ENCODE measurements at places on chromosomes 4 and X. TPM values are rescaled to one million over a fixed set of nuclear protein-coding genes. Genes with fewer than 3 reads are reported as not detected.

Gene SLC25A53
- 9.3 TPM for total RNA-seq

GRCh38 chrX:86133761-86134160, 14.5 kb upstream of the DACH2 start:
- no peak overlapping the region for H3K27ac ChIP-seq
- DNase-seq = no peak
- H3K4me3 ChIP-seq = no peak overlapping the region
- no peaks in the 10 kb centered on the region for H3K27me3 ChIP-seq
- H3K36me3 ChIP-seq = no peaks in the 10 kb centered on the region

DNA sequence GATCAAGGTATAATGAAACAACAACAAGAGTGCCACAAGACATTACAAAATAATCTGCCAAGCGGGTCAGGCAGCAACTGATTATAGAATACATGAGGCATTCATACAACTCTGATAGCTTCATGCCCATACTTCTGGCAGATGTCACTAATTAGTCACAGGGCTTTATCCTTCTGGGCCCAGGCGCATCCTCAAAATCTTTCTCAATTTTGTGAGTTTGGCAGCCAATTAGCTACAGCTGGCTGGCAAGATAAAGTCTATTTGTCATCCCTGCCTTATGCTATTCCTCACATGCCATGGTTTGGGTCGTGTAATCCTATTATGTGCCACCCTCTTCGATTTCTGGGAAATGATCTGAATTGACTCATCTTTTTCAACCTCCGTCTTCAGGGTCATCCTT, 254.3 kb downstream of the PACRGL start:
- no peak overlapping the region for H3K27ac ChIP-seq
- H3K27me3 ChIP-seq = peaks cover 3% of the 10 kb centered on the region
- no peak overlapping the region for H3K4me3 ChIP-seq
- H3K4me1 ChIP-seq = peaks cover 4% of the 10 kb centered on the region
- no peak for DNase-seq
- no peaks in the 10 kb centered on the region for H3K36me3 ChIP-seq

DNA sequence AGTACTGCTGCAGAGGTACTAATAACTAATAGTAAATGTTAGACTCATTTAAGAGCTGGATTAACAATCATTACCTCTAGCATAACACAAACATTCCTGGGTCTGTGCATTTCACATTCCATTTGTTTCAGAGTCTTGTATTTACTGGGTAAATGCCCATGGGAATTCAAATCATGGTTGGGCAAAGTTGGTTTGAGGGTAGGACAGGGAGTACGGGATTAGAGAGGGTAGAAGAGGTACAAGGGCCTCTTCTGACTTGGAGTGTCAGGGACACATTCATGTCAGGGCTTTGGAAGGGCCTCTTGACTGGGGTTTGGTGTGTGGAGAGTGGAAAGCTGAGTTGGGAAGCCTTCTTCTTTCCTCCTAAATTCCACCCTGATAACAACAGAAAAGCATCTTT, 65.9 kb downstream of the WWC2 start:
- H3K27ac ChIP-seq = peak overlapping the region; percentile 76
- peak overlapping the region; percentile 23 for H3K4me3 ChIP-seq
- no peaks in the 10 kb centered on the region for H3K27me3 ChIP-seq
- H3K36me3 ChIP-seq = peaks cover 8% of the 10 kb centered on the region
- H3K4me1 ChIP-seq = peaks cover 30% of the 10 kb centered on the region

DNA sequence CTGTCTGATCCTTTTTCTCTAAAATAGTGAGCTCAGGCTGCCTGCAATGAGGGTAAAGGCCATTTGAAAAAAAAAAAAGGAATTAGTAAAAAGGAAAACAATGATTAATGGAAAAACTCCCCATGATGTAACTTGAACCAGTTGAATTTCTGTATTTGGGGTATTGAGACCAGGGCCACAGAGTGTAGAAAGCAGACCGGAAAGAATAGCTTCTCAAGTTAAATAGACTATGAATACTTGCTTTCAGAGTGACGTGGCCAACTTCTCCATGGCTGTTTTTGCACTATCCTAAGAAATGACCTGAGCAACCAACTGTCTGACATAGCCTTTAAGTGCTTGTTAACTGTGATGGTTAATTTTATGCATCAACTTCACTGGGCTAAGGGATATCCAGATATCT, 222.1 kb upstream of the INTU start:
- H3K4me1 ChIP-seq = peaks cover 13% of the 10 kb centered on the region
- no peak overlapping the region for H3K27ac ChIP-seq
- H3K36me3 ChIP-seq = peaks cover 3% of the 10 kb centered on the region

DNA sequence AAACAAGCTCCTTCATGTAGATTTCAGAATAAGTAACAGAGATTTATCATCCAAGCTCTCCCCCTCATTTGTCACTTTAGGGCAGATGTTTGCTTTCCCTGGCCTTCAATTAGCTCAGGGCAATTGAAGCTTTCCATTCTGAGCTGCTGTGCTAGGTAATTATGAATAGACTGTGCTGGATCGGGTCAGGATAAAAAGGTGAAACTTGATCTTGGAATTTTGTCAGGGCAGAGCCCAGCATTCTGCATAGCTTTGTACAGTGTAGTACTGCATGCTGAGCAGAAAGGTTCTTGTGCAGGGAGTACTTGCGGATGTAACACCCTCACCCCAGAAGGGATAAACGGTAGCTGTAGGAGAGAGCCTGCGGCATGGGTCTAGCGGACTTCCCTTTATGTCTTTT, 64.0 kb upstream of the CLDN34 start:
- H3K4me3 ChIP-seq = no peak overlapping the region
- H3K4me1 ChIP-seq = peaks cover 11% of the 10 kb centered on the region
- H3K27me3 ChIP-seq = no peaks in the 10 kb centered on the region

Gene C1QTNF7
- total RNA-seq = 1.8 TPM

Gene PLP1
- total RNA-seq = 55.3 TPM

Gene NALF2
- 1.8 TPM for total RNA-seq

DNA sequence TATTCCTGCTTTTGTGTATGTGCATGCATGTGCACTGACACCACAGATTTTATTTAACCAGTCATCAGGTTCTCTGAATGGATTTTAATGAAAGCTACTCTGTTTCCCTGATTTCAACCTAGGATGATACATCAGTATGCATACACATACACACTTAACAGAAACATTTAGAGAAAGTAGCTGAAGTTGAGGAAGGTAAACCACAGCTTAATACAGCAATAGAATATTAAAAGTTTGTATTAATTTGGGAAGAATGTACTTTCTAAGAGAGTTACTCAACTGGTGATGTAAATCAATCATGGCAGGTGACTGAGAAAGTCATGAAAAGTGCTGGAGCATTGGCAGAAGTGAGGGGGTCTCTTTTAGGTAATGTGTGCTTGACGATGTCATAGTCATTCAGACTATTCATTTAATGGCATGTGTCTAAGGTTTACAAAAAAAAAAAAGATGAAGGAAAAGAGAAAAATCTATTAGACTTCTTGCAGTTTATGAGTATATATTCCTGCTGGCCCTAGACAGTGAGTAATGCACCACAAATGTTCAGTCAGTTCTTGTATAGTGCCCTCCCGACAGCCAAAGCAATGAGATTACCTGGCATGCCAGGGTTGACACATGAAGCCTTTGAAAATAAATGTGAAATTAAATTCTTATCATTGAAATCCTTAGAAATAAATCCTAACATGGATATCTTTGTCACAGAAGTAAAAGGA, 187.6 kb downstream of the RAPGEF2 start:
- no peak overlapping the region for H3K27ac ChIP-seq
- no peak for DNase-seq
- no peak overlapping the region for H3K4me3 ChIP-seq
- H3K27me3 ChIP-seq = no peaks in the 10 kb centered on the region
- peaks cover 10% of the 10 kb centered on the region for H3K36me3 ChIP-seq

DNA sequence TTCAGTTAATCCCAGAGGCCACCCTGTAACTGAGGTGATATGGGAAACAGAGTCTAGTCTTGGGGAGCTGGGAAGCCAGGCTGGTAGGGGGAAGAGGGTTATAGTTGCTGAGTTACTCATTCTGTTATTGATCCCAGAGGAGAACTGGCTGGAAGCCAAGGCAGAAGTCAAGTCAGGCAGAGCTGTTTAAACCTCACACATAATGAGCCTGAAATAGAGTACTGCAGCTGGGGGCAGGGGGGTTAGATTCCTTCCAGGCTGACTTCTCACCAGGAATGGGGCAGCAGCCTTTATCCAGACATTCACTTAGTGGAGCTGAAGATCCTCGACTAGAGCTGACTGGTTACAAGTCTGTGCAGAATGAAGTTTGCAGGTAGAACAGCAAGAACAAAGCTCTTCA, 144.9 kb downstream of the C4orf33 start:
- H3K27ac ChIP-seq = no peak overlapping the region
- H3K4me3 ChIP-seq = peak overlapping the region; percentile 2
- DNase-seq = no peak
- H3K36me3 ChIP-seq = no peaks in the 10 kb centered on the region
- H3K27me3 ChIP-seq = peaks cover 6% of the 10 kb centered on the region
- peaks cover 18% of the 10 kb centered on the region for H3K4me1 ChIP-seq
